NCI-H1105 treated with DMSO at 0.1 percent for 48 hours (cell line): ENCODE measurements at places on chromosomes 16 and 17.

DNA sequence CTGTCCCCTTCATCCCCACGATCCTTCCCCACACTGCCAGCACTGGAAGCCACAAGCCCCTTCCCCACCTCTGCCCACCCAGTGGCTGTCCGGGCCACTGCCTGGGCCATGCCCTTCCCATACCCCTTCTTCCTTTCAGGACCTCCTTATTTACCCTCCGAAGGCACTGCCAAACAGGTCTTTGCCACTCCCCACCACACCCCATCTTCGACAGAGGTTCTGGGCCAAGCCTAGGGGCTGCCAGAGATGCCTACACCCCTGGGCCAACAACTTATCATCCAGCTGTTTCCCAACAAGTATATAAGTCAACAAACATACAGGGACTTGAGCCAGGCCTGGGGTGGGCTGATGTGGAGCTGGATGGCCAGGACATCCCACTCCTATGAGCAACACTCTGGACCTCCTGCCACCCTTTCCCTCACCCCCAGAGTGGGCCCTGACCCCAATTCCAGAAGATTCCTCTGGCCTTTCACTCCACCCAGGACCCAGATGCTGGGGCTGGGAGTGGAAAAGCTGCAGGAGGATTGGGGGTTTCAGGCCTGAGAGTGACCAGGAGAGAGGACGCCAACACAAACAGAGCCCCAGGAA is 1.5 kb upstream of the PPP1R1B start:
- DNase-seq: no peak

- DNase-seq: no peak
Measured at GRCh38 chr17:30116345-30116660, 313 bp upstream of the NSRP1 start.

- DNase-seq: no peak
Measured at GRCh38 chr17:19426631-19427030, 15.6 kb downstream of the RNF112 start.

DNA sequence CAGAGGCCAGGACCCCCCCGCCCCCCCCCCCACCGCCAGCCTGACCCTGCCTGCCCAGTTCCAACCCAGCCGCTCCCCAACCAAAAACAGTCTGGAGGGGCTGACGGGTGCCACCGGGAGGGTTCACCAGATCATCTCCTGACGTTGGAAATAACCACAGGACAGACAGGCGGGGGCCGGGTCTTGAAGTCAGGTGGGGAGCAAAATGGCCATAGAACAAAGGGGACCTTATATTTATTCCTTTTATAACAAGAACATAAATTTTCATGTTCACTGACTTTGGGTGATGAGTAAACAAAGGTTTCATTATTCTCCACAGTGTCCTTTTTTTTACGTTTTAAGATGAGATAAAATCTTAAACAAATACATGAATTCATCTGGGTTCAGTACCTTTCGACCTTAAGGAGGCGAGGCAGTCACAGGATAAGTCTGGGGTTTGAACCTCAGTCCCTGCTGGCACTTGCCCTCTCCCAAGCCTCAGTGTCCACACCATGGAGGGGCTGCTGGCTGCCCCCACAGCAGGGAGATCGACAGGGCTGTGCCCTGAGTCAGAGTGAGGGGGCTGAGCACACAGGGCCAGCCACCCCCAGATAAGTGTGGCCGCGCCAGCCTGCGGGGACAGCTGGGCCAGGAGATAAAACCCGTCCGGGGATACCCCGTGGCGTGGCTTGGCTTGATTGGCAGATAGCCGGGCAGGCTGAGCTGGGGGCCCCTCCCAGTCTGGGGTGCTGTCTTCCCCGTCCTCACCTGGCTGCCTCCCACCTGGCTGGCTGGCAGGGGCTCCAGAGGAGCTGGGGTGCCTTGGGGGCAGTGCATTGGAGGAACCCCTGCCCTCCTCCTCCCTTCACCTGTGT is 15.0 kb downstream of the SLC7A5 start:
- no peak for DNase-seq

- no peak for DNase-seq
Measured at GRCh38 chr16:24125214-24125613, 130.9 kb upstream of the CACNG3 start.

GRCh38 chr16:11613381-11614303 is 26.9 kb upstream of the LITAF start:
- no peak for DNase-seq

- peak; percentile 42 for DNase-seq
Measured at GRCh38 chr17:68777243-68777855, 176.2 kb upstream of the FAM20A start.

DNA sequence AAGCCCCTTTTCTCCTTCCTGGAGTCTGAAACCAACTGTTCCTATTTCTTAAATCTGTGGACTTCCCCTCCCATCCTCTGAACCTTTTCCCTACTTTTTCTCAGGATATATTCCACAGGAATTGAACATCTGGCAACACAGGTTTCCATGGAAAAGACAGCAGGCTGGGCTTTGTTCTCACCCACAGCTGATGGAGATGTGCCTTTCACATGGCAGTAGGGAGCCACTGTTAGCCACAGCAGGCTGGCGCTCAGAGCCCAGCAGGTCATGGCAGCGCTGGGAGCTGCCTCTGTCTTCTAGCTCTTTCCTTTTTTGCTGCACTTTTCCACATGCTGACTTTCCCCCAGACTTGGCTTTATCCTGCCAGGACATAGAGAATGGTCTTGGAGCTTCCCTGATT is 116.4 kb upstream of the NLRP1 start:
- DNase-seq: no peak

DNA sequence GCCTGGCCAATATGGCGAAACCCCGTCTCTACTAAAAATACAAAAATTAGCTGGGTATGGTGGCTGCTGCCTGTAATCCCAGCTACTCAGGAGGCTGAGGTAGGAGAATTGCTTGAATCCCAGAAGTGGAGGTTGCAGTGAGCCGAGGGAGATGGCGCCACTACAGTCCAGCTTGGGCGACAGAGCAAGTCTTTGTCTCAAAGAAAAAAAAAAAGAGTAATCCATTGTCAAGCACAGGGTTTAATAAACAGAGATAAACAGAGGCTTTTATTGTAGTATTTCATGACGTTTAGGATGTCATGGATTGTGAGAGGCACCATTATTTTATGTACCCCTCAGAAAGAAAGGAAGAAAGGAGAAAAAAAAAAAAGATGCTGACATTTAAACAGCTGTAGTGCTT is 75.2 kb upstream of the RNU2-1 start:
- no peak for DNase-seq

- DNase-seq: no peak
Measured at GRCh38 chr16:35174016-35174415, 1714.6 kb downstream of the TP53TG3F start.

DNA sequence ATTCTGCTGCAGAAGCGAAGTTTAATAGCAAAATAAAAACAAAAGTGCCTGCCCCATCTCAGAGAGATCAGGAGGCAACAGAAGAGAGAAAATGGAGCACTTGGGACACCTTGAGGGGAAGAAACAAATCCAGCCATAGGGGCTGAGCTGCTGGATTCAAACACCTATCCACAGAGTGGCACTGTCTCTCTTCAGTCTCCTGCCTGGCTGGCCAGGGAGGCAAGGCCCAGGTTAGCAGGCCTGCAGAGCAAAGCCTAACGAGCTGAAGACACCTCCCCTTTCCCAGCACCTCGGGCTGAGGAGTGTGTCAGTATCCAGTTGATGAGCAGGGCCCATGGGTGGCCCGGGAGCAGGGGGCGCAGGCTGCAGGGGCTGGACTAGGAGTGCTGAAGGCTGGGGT is 8.8 kb upstream of the KRT31 start:
- DNase-seq: no peak

- DNase-seq: no peak
Measured at GRCh38 chr17:7577327-7578199, 1.9 kb upstream of the CD68 start.

- no peak for DNase-seq
Measured at GRCh38 chr16:82685526-82685925, 58.8 kb downstream of the CDH13 start.
